ENCODE measurements at places on chromosomes 16 and 17.

DNA sequence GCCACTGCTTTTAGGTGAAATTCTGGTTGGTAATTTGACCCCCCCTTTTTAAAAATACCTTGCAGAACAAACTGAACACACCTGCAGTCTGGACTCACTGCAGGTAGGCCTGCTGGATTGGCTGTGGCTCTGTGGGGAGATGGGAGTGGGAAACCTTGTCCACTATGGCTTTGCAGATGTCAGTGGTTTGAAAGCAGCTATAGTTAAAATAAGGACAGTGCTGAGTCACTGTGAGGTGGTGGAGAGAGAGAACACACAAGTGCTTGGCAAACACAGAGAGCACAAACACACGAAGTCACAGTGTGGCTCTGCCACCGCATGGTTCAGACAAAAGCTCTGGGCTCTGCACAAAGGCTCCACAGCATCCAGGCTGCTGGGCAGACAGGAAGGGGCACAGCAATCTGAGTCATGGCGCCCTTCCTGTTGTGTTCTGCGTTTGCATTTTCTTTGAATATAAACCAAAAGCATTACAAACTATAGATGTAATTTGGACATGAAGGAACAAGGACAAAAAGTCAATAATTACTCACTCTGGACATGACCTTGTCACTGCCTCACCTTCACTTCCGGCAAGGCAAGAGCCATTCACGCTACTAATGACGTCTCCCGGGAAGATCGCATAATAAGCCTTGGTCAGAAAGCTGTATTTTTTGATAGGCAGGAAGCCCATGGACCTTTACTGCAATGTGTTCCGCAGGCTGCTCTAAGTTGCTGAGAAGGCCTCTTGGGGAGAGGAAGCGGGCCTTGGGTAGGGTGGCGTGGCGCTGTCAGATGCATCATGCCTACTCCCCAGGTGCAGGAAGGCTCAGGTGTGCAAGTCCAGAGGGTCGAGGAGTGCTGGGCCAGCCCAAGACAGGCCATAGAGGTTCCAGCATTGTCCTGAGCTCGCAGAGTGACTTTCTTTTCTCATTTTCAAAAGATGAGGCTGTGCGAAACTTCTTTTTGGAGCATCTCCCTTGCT lies 60.1 kb upstream of the MED9 start:
- no peak for DNase-seq

- DNase-seq, result no peak
Measured at GRCh38 chr16:49055824-49056545, 225.7 kb downstream of the CBLN1 start.

GRCh38 chr17:74268558-74268957 lies 5.5 kb upstream of the DNAI2 start:
- no peak for DNase-seq

GRCh38 chr17:78249074-78249817 lies 17.8 kb downstream of the TMEM235 start:
- DNase-seq, result no peak

DNA sequence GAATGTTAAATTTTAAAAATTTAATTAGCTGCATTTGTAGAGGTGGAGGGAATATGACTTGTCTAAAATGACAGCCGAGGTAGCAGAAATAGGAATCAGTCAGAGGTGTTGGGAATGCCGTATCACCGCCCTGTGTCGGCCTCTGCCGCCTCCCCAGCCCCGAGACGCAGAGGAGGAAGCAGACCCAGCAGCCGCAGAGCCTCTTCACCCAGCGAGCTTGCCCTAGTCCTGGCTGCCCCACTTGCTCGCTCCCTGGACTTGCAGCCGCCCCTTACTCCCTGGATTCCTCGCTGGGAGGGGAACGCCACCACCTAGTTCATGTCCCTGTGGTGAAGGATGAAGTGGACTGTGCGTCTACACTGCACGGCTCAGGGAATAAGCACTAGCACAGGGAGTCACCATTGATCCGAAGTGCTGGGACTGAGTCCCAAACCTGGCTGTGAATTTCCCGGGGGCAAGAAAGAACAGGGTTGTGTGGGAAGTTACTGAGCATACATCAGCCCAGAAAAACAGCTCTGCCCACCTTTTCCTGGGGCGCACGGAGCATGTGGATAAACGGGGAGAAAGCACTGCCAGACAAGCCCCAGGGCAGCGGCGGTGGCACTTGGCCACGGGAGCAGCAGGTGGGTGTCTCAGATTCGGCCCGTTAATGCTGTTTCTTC lies 76.8 kb downstream of the RPTOR start:
- DNase-seq, result no peak

DNA sequence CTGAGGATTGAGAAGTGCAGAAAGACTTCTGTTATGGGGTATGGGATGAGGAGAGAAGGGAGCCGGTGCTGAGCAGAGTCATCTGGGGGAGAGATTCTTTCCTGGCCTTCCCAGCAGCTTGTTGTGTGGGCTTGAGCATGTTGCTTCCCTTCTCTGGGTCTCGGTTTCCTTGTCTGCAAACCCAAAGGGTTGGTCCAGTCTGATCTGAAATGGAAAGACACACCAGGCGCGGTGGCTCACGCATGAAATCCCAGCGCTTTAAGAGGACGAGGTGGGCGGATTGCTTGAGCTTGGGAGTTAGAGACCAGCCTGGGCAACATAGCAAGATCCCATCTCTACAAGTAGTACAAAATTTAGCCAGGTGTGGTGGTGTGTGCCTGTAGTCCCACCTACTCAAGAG lies 6.0 kb downstream of the SOCS3 start:
- no peak for DNase-seq

- DNase-seq, result no peak
Measured at GRCh38 chr16:7304279-7304678, 28.4 kb upstream of the RBFOX1 start.

DNA sequence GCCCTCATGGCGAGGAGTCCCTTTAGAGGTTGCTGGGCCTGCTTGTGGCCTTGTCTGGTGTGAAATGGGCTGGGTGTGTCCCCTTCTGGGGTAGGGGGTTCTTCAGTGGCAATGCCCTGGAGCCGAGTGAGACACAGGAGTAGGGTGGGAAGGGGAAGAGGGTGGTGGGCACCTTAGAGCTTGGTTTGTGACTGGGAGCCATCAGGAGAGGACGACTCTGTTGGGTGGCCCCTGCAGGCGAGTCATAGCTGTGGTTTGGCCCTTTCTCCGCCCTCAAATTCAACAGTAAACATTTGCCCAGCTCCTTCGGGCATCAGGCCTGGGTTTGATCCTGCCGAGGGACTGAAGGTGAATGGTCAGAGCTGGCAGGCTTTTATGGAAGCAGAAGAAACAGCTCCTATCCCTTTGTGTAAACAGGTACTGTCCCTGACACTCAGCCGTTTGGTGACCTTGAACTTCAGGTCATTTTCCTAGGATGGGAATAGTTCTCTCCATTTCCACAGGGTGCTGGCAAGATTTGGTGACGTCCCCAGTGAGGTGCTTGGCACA lies 2.9 kb downstream of the E4F1 start:
- no peak for DNase-seq

DNA sequence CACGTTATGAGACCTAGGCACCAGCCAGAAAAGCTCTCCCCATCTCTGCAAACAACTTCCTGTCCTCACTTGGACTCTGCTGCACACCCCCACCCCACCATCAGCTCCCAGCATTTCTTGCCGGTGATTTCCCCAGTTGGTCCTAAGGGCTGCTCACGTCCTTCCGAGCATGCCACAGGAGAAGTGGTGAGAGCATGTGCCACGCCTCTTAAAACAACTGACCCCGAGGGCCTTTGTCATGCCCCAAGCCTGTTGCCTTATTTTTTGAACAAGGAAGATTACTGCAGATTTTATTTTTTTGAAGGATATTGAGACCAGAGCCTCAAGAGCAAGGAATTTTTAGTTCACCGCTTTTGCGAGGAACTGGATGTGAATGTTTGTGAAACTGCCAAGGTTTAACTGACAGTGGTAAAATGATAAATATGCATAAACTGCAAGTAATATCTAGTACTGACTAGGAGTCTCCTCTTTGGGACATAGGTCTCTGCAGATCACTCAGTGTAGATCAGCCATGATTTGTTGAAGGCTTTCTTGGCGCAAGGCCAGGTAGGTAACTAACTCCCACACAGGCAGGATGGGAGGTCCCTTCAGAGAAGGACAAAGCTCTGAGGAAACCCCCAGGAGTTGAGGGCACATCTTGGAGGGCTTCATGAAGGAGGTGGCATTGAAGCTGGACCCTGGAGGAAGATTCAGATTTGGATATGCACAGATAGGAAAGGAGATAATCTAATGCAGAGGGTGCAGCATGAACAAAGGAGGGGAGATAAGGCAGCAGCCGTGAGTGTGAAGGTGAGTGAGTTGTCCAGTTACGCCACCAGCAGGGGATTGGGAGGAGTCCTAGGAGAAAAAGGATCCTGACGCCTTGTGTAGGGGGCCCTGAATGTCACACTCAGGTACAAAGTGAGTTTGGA lies 44.7 kb downstream of the TMEM132E start:
- no peak for DNase-seq

- DNase-seq, result no peak
Measured at GRCh38 chr17:42281571-42282096, 5.4 kb upstream of the STAT5B start.

DNA sequence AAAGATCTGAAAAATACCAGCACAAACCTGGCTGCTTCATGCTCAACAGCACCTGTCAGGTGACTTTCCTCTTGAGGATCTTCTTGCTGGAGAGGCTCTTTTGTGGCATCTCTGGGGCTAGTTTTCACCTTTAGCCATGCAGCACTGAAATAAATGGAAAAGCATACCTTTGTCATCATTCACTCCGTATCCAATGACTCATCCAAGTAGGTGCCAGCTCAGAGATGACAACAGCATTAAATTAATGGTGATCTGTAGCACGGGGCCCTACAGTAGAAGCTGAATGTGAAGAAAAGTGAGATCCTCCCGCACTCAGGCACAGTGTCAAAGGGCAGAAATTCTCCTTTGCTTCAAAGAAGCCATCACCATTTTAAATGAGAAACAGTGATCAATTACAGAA lies 32.2 kb downstream of the KIAA0753 start:
- DNase-seq, result no peak

DNA sequence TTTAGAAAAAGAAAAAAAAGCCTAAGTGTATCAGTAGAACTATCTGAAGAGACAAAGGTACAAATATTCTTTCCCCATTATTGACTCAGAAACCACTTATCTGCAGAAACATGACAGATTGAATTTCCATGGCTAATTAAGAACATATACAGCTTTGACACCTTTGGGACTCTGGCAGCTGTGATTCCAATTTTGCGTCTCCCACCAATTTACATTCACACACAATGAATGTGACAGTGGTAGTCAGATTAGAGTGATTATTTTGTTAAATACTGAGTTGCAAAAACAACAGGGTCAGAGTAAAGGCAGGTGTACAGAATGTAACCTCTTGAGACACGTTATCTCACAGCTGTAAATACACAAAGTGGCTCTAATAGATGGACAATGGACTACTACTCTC lies 5.3 kb upstream of the PPM1D start:
- no peak for DNase-seq

DNA sequence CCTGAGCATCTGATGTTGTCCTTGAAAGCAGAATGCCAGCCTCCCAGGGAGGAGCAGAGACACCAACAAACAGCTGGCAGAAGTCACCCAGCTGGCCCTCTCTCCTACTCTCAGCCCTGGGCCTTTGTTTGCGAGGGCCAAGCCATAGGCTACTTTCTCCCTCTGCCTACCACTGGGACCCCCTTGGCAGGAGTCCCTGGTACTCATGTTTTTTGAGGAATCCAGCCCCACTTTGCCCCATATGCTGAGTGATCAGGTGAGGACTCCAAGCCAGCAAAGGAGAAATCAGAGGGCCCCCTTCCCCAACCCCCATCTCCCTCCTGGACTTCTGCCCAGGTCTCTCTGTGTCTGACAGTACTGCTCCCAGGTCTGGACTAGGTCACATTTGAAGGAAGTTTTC lies 121.9 kb downstream of the USP31 start:
- no peak for DNase-seq

DNA sequence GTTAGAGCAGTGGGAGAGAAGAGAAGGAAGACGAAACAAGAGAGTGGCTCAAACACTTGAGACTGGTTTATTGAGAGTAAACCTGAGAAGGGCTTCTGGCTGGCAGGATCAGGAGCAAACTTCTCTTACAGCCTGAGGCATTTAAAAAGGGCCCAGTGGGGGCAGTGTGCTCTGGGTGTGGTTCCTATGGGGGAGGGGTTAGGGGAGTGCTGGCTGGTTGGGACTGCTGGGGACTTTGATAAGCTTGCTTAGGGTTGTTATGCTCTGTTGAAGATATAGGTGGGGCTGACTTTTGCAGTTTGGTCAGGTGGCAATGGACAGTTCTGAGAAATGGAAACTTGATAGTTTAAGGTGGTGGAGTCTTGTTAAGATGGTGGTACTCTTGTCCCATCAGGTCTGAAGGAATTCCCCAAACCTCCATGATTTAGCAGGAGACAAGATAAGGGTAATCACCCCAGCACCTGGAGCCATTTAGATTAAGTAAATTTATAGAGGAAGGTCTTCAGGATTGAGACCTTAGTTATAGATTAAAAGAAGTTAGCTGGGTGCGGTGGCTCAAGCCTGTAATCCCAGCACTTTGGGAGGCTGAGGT lies 79.3 kb downstream of the EMP2 start:
- DNase-seq, result no peak

DNA sequence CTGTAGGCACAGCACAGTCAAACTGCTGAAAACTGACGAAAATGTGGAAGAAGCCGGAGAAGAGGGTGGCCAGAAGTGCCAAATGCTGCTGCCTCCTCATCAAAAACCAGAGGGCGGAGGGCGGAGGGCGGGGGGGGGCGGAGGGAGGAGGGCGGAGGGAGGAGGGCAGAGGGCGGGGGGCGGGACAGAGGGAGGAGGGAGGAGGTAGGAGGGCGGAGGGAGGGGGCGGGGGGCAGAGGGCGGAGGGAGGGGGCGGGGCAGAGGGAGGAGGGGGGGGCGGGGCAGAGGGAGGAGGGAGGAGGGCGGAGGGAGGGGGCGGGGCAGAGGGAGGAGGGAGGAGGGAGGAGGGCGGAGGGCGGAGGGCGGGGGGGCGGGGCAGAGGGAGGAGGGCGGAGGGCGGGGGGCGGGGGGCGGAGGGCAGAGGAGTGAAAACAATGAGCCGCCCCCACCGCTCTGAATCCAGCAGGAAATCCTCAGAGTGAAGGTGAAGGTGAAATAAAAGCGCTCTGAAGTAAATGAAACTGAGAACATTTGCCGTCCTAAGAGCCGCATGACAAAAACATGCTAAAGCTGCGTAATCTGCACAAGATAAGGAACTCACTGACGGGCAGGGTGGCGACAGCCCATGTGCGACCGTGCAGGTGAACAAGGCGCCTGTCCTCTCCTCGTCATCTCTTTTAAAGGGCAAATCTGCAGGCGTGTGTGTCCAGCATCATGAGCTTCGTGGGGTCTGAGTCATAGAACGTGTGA lies 22.6 kb upstream of the CBFA2T3 start:
- peak; percentile 9 for DNase-seq

DNA sequence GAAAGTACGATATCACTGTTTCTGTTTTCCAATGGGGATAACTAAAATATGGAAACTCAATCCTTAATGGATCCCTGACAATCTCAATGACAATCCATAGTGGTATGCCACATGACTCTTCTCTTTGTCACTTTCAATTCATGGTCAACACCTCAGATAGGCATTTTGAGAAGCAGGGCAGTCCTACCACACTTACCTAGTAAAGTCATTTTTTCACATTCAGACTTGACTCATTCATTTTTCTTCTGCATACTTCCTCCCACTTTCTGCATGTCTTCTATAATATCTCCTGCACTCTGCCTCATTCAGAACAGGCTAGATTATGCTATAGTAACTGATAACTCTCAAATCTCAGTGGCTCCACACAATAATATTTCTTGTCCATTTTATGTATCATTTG lies 117.5 kb downstream of the FTO start:
- no peak for DNase-seq

All from stimulated activated CD4-positive, alpha-beta T cell treated with anti-CD3 and anti-CD28 coated beads, Interleukin-1b, Interleukin-23, amount 100 ng/mL, for 4 hours (primary cell).